ENCODE measurements at places on chromosomes 7 and 10.

DNA sequence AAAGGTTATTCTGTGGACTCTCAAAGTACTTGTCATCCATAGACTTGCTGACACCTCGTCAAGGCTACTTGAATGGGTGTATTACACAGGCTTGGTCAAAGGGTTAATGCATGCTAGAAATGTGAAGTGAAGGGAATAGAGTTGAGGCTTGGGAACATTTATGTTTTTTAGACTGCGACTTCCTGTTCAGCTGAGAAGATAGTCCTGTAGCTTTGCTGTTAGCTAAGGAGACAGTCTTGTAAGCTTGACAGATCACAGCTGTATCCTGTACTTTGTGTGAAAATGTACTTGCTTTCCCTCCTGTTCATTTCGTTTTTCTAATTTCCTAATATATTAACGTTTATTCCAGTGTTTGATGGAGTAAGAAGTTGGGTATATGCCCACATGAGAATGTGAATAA is 52.1 kb downstream of the ADD3 start:
- no peak overlapping the region for H3K27ac ChIP-seq
- no peaks in the 10 kb centered on the region for H3K27me3 ChIP-seq
- H3K4me3 ChIP-seq, result no peak overlapping the region
- H3K36me3 ChIP-seq, result no peaks in the 10 kb centered on the region

GRCh38 chr7:153939177-153939576 is 113.0 kb upstream of the DPP6 start:
- H3K4me3 ChIP-seq, result no peak overlapping the region
- H3K27ac ChIP-seq, result no peak overlapping the region
- no peak for DNase-seq
- H3K27me3 ChIP-seq, result no peaks in the 10 kb centered on the region

DNA sequence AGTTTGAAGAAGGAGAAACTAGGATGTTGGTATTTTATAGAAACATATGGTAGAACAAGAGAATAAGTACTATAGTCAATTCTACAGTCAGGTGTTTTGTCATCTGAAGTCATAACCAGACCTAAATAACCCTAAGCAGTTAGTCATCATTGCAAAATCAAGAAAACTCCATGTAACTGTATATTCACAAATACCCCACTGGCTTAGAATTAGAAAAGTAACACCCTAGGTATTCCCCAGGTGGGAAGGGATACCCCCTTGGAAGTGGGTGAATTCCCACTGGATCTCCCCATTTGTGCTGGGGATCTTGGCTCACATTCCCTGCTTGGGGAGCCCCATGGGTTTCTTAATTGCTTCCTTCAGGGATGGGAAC is 45.9 kb upstream of the ITGB8 start:
- no peak overlapping the region for H3K4me3 ChIP-seq
- no peaks in the 10 kb centered on the region for H3K4me1 ChIP-seq
- H3K36me3 ChIP-seq, result no peaks in the 10 kb centered on the region
- no peaks in the 10 kb centered on the region for H3K27me3 ChIP-seq
- no peak for DNase-seq

- H3K27me3 ChIP-seq, result no peaks in the 10 kb centered on the region
- DNase-seq, result no peak
- H3K36me3 ChIP-seq, result peaks cover 4% of the 10 kb centered on the region
- peaks cover under 1% of the 10 kb centered on the region for H3K4me1 ChIP-seq
These were observed 290.9 kb downstream of the CAMK1D start for GRCh38 chr10:12639996-12640944.

DNA sequence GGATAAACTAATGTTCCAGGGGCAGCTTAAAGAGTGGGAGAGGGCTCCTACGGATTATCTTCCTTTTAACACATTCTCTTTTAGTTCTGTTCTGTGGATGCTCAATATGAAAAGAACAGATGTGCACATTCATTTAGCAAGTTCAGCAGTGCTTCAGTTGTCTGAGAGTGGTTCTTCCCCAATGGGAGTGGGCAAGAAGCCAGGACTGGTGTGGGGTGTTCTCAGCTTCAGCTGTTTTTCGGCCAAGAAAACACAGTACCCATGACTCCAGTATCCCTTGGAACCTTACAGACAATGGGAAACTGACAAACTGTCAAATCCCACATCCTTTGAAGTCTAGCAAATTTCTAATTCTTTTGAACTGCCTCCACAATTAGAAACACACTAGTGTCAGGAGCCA is 71.5 kb upstream of the LRRC17 start:
- H3K27me3 ChIP-seq, result no peaks in the 10 kb centered on the region
- no peak overlapping the region for H3K27ac ChIP-seq
- no peaks in the 10 kb centered on the region for H3K36me3 ChIP-seq
- DNase-seq, result no peak

- H3K27me3 ChIP-seq, result no peaks in the 10 kb centered on the region
- no peaks in the 10 kb centered on the region for H3K4me1 ChIP-seq
- no peak for DNase-seq
- H3K36me3 ChIP-seq, result no peaks in the 10 kb centered on the region
These were observed 63.5 kb downstream of the FAM204A start for GRCh38 chr10:118278649-118279048.

DNA sequence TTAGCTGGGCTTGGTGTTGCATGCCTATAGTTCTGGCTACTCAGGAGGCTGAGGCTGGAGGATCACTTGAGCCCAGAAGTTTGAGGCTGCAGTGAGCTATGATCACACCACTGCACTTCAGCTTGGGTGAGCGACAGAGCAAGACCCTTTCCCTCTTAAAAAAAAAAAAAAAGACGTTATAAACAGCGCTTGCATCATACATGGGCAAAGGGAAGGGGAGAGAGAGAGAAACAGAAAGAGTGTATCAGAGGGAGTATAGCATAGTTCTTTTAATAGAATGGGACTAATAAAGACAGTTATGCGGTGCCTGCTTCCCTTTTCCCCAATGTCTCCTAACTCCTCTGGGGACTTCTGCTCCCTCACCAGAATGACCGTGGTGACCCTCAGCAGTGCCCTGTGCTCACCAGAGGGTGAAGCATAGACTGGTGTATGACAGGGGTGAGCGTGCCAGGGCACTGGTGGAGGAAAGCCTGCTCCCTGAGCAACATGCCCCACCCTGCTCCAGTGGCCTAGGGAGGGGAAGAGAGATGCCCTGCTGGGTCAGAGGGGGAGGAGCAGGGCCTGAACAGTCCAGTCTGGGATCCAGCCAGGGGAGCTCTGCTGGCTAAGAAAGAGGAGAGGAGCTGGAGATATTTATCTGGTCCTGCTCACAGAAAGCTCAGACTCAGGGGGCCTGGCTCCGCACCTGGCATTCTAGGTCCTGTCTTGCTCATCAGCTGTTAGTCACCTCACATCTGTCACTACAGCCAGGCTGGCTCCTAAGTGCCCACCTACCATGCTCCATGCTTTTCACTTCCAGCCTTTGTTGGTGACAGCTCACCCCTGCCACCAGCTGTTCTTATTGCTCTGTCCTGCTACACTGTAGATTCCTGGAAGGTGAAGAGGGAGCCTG is 2.2 kb downstream of the PDZD7 start:
- H3K27me3 ChIP-seq, result no peaks in the 10 kb centered on the region
- DNase-seq, result no peak
- no peak overlapping the region for H3K4me3 ChIP-seq
- H3K27ac ChIP-seq, result no peak overlapping the region
- no peaks in the 10 kb centered on the region for H3K36me3 ChIP-seq
